Myometrial cell (primary cell): ENCODE measurements at places on chromosomes 11 and 22. TPM values are rescaled to one million over a fixed set of nuclear protein-coding genes. Genes with fewer than 3 reads are reported as not detected.

The OR8K5 gene
- total RNA-seq, result not detected in 2 replicates

The MS4A10 gene
- not detected in 2 replicates for total RNA-seq

The TSG101 gene
- total RNA-seq, result 70.6 and 103 TPM in 2 replicates

The ANGPTL5 gene
- total RNA-seq, result not detected in 2 replicates

The CARS1 gene
- 101 and 117 TPM in 2 replicates for total RNA-seq

The OR10S1 gene
- not detected in 2 replicates for total RNA-seq

The OSM gene
- not detected in 2 replicates for total RNA-seq

The CCDC73 gene
- not detected in 2 replicates for total RNA-seq

The UCP3 gene
- total RNA-seq, result under 0.01 TPM in 1 of 2 replicates, not detected in the other

The UPK3A gene
- not detected in 2 replicates for total RNA-seq

The C11orf54 gene
- total RNA-seq, result 13.0 and 16.1 TPM in 2 replicates

The SLC7A4 gene
- total RNA-seq, result under 0.01 TPM in 1 of 2 replicates, not detected in the other

The KDM4E gene
- not detected in 2 replicates for total RNA-seq

The TRIM34 gene
- total RNA-seq, result 16.5 and 18.5 TPM in 2 replicates

The HBB gene
- not detected in 2 replicates for total RNA-seq

The GAB4 gene
- not detected in 2 replicates for total RNA-seq

The RBX1 gene
- 79.3 and 127 TPM in 2 replicates for total RNA-seq

The SYT7 gene
- 1.6 and 1.7 TPM in 2 replicates for total RNA-seq

The PTGDR2 gene
- total RNA-seq, result not detected in 2 replicates

The SLC22A6 gene
- total RNA-seq, result not detected in 2 replicates

The OR5M11 gene
- total RNA-seq, result not detected in 2 replicates

The SYT9 gene
- 0.18 and 0.29 TPM in 2 replicates for total RNA-seq

The CDCA5 gene
- total RNA-seq, result 13.5 and 16.4 TPM in 2 replicates

The CRYBA4 gene
- not detected in 2 replicates for total RNA-seq

The MYRF gene
- total RNA-seq, result 2.6 and 2.8 TPM in 2 replicates

The CAPN5 gene
- 22.5 and 31.7 TPM in 2 replicates for total RNA-seq

The EP300 gene
- 12.4 and 17.2 TPM in 2 replicates for total RNA-seq

The TRIM51 gene
- not detected in 2 replicates for total RNA-seq

The TEX54 gene
- not detected in 2 replicates for total RNA-seq

The MOGAT2 gene
- total RNA-seq, result not detected in 2 replicates

The PRG2 gene
- not detected in 2 replicates for total RNA-seq

The CLP1 gene
- total RNA-seq, result 15.8 and 23.9 TPM in 2 replicates

The CNGA4 gene
- total RNA-seq, result not detected in 2 replicates

The CYP2D6 gene
- total RNA-seq, result not detected in 2 replicates

The HEPHL1 gene
- not detected in 2 replicates for total RNA-seq

The PNPLA5 gene
- not detected in 2 replicates for total RNA-seq

The VSIG2 gene
- total RNA-seq, result 1.6 TPM in 1 of 2 replicates, not detected in the other

The PMM1 gene
- 81.0 and 105 TPM in 2 replicates for total RNA-seq

The HIRA gene
- 17.3 and 20.9 TPM in 2 replicates for total RNA-seq

The DGCR6L gene
- 67.0 and 87.9 TPM in 2 replicates for total RNA-seq

The SPON1 gene
- not detected in 2 replicates for total RNA-seq

The OR6Q1 gene
- not detected in 2 replicates for total RNA-seq

The ANO5 gene
- not detected in 2 replicates for total RNA-seq
